ENCODE measurements at places on chromosomes 11 and 22.

GRCh38 chr11:119803139-119803538 lies 74.1 kb upstream of the NECTIN1 start:
- no peak for DNase-seq

GRCh38 chr22:44489817-44490216 lies 8.2 kb downstream of the RTL6 start:
- DNase-seq, result no peak

GRCh38 chr11:61273178-61274078 lies 21.7 kb downstream of the VWCE start:
- no peak for DNase-seq

DNA sequence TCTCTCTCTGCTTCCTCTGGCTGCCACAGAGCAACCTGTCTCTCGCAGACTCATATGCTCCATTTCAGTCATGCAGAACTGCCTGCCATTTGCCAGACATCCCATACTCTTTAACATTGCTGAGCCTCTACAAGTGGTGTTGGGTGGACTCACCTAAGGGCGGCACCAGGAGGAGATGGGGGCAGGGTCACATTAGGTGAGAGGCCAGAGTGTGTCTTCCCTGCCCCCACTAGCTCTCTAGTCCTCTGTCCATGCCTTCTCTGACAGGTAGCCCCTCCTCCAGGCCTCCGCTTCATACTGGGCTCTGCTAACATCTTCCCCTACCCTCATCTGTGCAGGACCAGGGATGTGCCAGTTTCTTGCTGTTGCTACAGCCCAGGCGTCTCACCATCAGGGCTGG lies 366.3 kb downstream of the TENM4 start:
- no peak for DNase-seq

- no peak for DNase-seq
Observed at GRCh38 chr11:36389811-36390210, 93.7 kb downstream of the PRR5L start.

GRCh38 chr11:79044201-79044600 lies 396.6 kb downstream of the TENM4 start:
- DNase-seq, result no peak

DNA sequence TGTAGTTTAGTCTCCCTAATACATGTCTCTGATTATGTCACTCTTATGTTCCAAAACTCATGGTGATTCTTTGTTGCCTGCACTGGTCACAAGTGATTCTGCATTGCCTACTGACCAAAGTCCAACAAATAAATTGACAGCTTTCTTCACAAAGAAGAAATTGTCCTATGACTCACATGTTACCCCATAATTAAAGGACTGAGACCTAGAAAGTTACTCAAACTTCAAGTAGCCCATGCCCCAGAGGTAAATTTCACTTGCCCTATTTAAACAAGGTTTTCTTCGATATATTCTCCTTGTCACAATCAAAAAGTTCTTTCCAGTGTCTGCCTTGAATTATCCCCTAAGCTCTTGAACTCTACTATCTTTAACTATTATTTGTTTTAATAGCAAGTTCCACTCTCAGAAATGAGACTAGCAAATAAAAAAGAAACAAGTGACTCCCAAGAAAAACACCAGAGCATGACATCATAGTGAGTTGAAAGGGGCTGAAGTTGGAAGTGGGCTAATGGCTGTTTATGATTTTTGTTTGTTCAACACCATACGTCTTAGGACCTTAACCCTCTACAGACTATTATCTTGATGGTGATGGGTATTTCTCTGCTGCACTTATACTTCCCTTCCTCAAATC lies 94.5 kb upstream of the BLID start:
- no peak for DNase-seq

GRCh38 chr11:124938970-124939369 lies 3.1 kb upstream of the HEPACAM start:
- no peak for DNase-seq

GRCh38 chr22:46105494-46106278 lies 44.6 kb upstream of the PPARA start:
- no peak for DNase-seq

DNA sequence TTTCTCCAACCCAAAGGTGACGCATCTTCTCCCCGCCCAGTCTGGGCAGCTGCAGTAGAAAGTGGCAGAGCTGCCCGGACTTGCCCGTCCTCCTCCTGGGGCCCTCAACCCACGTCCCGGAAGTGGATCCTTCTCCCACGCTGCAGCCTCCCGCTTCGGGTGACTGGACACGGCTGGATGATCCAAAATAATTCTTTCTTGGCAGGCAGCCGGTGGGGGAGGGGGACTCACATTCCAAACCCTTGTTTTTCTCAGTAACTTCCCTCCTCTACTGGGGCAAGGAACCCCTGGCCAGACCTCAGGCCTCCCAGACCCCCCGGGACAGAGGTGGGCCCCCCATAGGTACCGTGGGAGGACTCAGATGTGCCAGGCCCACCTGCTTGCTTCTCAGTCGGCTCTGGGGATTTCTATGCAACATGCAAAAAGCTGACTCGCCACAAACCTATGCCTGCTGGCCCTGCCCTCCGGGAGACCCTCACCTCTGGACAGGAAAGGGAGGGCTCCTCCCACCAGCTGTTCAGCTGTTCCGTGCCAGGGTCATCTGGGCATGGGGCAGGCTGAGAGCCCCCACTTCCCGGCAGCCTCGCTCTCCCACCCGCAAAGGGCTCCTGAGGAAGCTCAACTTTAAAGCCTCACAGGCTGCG lies 1.4 kb downstream of the PLXNB2 start:
- no peak for DNase-seq

DNA sequence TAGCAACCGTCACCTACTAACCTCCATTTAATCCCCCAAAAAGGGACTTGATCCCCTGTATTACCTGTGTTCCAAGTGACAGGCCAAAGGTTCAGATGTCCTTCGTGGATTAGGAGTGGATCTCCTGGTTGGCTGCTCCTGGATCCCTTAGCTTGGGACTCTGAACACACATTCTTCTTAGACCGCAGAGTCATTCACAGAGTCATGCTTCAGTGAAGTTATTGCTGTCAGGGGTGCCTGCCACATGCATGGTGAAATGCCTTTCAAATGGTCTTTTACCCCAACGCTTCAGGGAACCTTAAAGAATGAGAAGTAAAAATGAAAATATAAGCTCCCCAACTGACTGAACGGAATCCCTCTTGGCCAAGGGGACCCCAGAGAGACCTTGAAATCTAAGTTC lies 49.1 kb downstream of the ADAMTS8 start:
- no peak for DNase-seq

- no peak for DNase-seq
Observed at GRCh38 chr22:39434243-39434653, 22.6 kb upstream of the MGAT3 start.

- no peak for DNase-seq
Observed at GRCh38 chr11:103903621-103904323, 132.7 kb upstream of the DDI1 start.

DNA sequence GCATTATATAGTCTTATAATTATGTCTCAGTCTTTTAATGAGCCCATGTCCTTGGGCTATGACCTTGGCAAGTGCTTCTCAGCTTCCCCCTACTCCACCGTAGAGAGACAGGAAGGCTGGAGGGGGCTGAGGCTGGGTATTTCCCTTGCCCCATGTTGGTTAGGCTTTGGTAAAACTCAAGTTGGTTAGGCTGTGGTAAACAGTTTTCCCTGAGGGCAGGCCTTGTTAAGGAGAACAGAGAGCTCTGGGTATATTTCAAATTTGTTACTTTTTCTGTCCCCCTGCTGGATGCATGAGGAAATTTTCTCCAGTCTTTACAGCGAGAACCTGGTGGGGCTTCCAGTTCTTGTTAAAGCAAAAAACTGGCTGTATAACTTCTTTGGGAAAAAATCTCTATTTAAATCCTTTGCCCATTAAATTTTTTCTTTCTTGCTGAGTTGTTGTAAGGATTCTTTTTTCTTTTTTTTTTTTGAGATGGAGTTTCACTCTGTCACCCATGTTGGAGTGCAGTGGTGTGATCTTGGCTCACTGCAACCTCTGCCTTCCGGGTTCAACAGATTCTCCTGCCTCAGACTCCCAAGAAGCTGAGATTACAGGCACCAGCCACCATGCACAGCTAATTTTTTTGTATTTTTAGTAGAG lies 12.2 kb upstream of the DCHS1 start:
- DNase-seq, result no peak

DNA sequence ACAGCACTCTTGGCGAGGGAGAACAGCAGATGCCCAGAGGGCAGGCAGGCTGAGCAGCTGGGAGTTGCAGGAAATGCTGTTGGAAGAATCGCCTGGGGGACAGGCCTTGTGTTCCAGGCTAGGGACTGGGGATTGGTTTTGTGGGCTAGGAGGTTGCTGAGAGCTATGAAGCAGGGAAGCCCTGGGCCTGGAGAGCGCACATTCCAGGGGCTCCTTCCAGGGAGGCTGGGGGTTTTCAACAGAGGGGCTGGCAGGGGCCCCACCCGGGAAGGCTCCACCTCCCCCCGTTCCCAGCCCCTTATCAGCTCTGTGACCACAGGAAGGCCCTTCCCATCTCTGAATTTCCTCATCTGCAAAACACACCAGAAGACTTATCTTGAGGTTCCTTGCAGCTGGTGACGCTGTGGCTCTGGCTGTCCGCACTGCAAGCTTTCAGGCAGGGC lies 21.7 kb downstream of the WNT11 start:
- DNase-seq, result no peak

- DNase-seq, result no peak
Observed at GRCh38 chr11:67272327-67273259, 6.3 kb downstream of the GRK2 start.

DNA sequence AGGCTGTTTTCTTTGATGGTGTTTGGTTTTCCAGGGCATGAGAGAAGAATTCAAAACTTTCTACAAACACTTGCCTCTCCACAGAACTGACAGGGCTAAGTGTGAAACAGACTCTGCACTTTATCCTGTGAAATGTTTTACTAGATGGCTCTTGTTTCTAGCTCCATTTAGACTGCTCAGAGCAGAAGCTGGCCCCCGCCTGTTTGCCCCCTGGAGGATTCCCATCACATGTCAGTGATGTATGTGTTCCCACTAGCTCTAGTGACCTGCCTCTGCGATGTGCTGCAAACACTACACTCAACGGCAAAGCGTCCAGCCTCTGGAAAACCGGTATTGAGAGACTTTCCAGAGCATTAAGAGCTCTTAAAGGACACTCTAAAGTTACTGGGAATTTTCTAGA lies 41.4 kb upstream of the PCF11 start:
- DNase-seq, result no peak

- DNase-seq, result no peak
Observed at GRCh38 chr11:40037005-40037404, 1422.4 kb downstream of the LRRC4C start.

DNA sequence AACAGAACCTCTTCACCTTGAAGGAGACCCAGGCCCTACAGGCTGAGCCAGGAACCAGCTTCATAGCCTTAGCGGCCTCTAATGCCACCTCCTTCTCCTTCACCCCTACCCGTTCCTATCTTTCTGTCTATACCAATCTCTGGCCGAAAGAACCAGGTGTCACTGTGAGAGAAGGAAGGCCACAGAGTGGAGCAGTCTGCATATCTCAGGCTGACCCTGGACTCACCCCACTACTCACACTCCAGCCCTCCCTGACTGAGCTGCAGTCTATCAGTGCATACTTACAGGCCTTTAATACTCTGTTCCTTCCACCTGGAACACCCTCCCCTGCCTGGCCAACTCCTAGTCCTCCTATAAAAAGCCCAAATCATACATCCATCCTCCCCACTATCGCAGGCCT lies 32.7 kb downstream of the ARAP1 start:
- DNase-seq, result no peak

DNA sequence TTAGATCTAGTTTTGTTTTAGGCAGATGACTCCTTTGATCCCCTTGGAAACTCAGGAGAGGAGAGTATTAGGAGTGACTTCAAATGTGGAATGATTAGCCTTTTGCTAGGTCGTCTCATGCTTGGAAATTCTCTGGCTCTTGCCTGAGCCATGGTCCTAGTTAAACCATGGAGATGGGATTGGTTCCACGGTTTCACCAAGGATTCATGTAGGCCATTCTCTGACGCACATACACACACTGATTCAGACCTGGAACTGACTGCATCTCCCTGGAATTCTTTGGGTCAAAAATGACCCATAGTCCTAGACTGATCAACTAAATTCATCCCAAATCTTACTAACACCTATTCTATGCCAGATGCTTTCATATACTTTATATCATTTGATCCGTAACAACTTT lies 56.5 kb downstream of the POLD3 start:
- no peak for DNase-seq

- no peak for DNase-seq
Observed at GRCh38 chr11:122175306-122175705, 59.3 kb upstream of the BLID start.

GRCh38 chr11:47688111-47688510 lies 27.1 kb downstream of the AGBL2 start:
- DNase-seq, result no peak

DNA sequence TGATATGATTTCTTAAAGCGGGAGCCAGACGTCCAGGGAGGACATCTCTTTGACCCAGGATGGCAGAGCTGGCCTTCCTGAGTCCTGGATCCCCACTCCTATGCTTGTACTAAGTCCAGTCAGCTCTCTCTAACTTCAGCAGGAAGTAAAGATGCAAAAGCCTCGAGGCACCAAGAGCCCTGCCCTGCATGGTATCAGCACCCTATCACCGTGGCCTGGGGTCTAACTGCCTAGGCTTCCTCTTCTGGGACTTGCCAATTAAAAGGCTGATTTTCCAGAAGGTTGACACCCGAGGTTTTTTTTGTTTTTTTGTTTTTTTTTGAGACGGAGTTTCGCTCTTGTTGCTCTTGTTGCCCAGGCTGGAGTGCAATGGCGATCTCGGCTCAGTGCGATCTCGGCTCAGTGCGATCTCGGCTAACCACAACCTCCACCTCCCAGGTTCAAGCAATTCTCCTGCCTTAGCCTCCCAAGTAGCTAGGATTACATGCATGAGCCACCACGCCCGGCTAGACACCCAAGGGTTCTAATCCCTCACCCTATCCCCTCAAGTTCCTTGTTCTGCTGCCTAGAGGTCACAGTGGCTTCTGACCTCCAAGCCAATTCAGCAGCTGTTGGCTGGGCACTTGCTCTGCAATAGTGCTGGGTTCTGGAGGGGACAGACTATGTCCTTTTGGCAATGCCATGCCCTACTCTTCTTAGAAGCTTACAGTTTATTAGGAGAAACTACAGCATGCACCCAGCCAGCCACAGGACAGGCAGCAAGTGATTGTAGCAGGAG lies 50.6 kb upstream of the FTH1 start:
- no peak for DNase-seq

GRCh38 chr11:95517453-95517852 lies 272.1 kb downstream of the FAM76B start:
- DNase-seq, result no peak

- no peak for DNase-seq
Observed at GRCh38 chr22:36486619-36487384, 5.4 kb upstream of the TXN2 start.

GRCh38 chr11:36564376-36565030 lies 3.3 kb upstream of the RAG1 start:
- no peak for DNase-seq

Data from activated CD8-positive, alpha-beta memory T cell treated with anti-CD3 and anti-CD28 coated beads for 48 hours (primary cell).